ENCODE measurements at places on chromosomes 1 and 21.

GRCh38 chr1:59738591-59739015 is 76.1 kb upstream of the HOOK1 start:
- DNase-seq: no peak

DNA sequence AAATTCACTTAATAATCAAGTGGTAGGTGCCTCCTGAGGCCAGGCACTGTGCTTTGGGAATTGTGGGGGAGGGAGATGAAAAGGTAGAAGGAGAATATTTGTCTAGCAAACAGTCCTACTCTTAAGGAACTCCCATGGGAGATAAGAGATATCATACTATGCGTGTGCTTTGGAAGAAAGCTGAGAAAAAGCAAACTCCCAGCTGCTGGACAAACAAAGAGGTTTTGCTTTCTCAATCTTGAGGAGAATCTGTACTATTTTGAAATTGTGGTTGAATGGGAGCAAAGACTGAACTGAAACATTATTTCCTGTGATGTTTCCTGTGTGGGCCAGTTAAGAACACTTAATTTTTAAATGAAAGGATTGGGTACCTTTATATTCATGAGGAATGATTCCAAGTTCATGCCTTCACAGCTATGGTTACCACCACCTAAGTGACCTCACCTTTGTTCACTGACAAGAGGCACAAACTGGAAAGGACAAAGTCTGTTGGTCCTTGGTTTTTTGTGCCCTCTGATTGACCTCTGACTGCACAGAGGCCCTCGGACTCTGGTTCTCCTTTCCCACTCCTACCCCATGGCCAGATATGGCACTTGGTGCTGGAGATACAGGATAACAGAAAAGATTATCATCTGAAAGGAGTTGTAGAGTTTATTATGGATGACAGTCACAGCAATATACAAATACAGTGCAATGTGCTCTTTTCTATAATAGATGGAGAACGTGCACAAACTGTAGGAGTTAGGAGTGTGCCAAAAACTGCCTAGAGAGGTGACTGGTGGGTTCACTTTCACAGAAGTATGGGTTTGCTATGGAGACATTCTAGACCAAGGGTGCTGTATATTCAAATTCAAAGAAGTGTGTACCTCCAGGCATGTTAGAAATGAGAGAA is 1.6 kb downstream of the CD53 start:
- no peak for DNase-seq

GRCh38 chr1:18160290-18160942 is 52.8 kb downstream of the IGSF21 start:
- DNase-seq: no peak

DNA sequence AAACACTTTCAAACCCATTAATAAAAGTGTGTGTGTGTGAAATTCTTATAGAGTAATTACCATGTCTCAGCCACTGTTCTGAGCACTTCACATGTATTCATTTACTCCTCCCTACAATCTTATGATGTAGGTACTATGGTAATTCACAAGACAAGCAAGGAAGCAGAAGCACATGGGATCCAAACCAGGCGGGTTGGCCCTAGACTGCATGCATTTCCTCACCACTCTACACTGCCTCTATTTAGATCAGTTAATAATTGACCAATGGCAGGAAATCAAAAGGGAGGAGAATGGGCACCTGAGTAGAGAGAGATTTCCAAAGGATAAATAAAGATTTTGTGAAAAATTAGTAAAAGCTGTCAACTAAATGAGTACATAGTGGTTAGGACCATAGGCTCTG is 15.7 kb downstream of the MAP3K21 start:
- no peak for DNase-seq

GRCh38 chr21:38525454-38525853 is 27.2 kb upstream of the ERG start:
- DNase-seq: no peak

GRCh38 chr1:186301448-186301847 is 73.6 kb downstream of the TPR start:
- no peak for DNase-seq

GRCh38 chr1:208528578-208529240 is 284.5 kb upstream of the PLXNA2 start:
- no peak for DNase-seq

DNA sequence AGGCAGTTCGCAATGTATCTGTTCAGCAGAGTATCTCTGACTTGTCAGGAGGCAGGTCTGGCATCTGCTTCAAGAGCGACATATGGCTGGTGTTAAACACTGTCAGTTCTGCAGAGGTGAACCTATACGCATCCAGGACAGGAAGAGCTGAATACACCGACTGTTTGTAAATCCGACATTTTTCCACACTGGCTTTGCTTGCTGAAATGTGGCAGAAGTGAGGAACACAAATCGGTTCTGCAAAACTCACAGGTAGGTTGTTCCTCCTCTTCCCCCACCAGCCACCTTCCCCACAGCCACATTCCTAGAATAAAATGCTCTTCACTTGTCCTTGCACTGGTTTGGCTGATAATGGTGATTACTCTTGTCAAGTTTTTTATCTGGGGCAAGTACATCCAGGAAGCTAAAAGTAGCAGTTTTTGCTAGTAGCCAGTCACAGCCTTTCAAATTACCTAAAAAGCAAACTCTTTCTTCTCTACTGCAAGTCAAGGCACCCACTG is 289.2 kb downstream of the GRIK1 start:
- no peak for DNase-seq

DNA sequence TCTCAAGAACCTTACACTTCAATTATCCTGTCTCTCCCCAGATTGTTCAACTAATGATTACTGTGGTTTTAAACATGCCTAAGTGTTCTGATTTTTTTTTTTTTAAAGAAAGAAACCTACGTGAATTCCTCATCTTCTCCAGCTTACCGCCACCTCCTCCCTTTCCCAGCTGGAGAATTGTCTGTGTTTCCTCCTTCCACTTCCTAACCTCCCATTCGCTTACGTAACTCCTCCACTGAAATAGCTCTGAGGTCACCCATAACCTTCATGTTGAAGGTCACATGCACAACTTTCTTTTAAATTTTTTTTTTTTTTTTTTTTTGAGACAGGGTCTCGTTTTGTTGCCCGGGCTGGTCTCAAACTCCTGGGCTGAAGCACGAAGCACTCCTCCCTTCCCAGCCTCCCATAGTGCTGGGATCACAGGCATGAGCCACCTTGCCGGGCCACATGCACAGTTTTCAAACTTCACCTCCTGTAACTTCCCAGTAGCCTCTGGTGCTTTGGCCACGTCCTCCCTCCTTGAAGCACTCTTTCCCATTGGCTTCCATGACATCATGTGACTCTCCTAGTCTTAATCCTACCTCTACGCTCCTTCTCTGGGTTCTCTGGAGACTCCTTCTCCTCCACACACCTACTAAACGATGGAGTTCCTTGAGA is 9.8 kb upstream of the CAPZB start:
- DNase-seq: no peak

- DNase-seq: no peak
Measured at GRCh38 chr21:43786300-43786806, 3.0 kb upstream of the RRP1 start.

GRCh38 chr1:89358287-89358893 is 5.5 kb upstream of the GBP6 start:
- peak; percentile 39 for DNase-seq

All from fibroblast of skin of left biceps (primary cell).